ENCODE measurements at places on chromosomes 5 and 9. TPM values are rescaled to one million over a fixed set of nuclear protein-coding genes. Genes with fewer than 3 reads are reported as not detected.

DNA sequence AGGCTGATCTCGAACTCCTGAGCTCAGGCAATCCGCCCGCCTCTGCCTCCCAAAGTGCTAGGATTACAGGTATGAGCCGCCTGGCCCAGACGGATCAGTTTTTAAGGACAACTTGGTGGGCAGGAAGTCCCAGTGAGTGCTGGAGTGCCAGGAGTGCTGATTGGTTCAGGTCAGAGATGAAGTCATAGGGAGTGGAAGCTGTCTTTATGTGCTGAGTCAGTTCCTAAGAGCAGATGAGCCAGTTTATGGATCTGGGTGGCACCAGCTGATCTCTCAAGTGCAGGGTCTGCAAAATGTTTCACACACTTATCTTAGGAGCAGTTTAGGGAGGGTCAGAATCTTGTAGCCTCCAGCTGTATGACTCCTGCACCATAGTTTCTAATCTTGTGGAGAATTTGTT, 292.1 kb upstream of the ELAVL2 start:
- ATAC-seq, result no peak

HAVCR2 gene
- 35.4 TPM for total RNA-seq

BTNL3 gene
- not detected for total RNA-seq

- ATAC-seq, result no peak
Measured at GRCh38 chr9:114096041-114096511, 3.0 kb downstream of the KIF12 start.

DNA sequence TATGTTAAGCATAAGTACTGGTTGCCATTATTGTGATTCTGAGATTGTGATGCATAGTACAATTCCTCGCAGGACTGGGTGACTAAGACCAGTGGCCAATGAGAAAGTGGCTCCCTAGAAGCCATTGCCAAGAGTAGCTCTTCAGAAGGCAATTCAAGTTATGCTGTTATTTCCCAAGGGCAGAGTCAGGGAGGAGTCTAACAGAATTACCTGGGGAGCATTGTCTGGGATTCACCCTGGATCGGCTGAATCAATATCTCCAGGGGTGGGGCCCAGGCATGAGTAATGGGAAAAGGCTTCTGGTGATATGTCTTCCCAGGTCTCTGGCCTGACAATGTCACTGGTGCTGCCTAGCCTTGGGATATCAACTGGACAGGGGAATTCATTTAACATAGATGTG, 10.9 kb upstream of the ARHGEF28 start:
- ATAC-seq, result no peak

GRCh38 chr9:135018306-135018915, 69.1 kb upstream of the OLFM1 start:
- peak; percentile 28 for ATAC-seq

DNA sequence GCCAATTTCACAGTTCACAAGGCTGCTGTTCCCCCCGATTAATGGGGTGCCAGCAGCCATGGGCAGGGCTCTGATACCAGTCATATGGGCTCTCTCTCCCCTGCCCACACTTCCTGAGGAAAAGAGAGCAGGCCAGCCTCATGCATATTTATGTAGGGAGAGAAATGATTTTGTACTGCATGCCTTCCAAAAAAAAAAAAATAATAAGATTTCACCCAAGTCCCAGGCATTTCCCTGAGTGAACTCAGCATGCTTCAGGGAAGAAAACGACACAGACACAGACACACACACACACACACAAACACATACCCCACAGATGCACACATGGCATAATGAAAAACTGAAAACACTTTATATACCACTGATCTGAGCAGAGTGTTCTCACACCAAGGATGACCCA, 232.8 kb downstream of the ASTN2 start:
- ATAC-seq, result no peak

DNA sequence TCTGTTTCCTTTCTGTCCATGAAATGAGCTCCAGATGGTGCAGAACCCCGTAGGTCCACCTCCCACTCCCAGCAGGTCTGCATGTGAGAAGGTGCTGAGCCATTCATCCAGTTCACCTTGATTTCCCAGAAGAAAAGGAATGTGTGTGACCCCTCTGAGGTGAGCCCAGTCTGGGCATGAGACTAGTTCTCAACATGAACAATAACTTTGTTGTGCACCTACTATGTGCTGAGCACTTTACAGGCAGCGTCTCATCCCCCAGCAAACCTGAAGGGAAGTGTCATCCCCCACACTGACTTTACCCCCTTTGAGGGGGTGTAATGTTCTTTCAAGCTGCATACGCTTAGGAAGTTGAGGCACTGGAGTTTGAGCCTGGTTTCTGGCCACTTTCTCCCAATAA, 61.4 kb downstream of the SMIM23 start:
- no peak for ATAC-seq

EMB gene
- 93.9 TPM for total RNA-seq

DNA sequence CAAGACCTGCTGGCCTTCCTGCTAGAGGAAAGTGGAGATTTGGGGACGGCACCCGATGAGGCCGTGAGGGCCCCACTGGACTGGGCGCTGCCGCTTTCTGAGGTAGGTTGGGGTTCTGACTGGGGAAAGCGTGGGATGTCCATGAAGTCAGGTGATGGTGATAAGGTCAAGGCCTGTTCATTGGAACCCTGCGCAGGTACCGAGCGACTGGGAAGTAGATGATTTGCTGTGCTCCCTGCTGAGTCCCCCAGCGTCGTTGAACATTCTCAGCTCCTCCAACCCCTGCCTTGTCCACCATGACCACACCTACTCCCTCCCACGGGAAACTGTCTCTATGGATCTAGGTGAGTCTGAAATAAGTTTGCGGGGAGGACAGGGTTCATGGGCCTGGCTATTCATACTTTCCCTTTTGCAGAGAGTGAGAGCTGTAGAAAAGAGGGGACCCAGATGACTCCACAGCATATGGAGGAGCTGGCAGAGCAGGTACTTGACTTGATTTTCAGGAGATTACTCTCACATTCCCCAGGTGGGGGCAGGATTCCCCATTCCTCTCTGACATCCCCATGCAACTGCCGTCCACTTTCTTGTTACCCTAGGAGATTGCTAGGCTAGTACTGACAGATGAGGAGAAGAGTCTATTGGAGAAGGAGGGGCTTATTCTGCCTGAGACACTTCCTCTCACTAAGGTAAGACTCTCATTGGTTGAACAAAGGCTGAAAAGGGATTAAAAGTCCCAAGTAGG, 505 bp downstream of the CREB3 start:
- peak; percentile 31 for ATAC-seq

DNA sequence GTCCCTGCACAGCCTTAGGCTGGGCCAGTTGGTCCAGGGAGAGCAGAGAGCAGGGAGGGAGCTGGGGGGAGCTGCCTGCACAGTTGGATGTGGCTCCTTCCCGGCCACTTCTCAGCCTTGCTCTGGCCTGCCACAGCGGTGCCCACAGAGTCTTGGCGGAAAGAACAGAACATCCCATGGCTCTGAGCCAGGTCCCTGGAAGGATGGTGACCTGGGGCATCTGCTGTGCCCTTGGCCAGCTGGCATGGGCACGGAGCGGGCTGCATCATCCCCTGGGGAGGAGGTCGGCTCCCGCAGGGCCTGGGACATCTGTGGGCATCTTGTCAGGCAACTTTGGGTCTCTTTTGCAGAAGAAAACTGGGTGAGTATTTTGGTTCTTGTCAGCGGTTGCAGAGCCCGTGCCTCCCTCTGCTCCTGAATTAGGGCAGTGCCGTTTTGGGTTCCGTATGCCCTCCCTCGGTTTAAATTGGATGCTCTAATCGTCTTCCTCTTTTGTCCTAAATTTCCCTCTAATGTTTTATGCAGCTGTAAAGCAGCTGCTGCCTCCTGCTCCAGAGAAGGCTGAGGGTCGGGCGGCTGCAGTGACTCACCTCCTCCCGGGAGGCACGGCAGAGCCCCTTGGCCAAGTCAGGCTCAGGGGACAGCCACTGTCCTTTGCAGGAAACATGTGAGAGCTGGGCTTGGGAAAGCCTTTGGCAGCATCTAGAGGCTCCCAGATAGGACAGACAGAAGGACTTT, 10.5 kb upstream of the NACC2 start:
- no peak for ATAC-seq

DNA sequence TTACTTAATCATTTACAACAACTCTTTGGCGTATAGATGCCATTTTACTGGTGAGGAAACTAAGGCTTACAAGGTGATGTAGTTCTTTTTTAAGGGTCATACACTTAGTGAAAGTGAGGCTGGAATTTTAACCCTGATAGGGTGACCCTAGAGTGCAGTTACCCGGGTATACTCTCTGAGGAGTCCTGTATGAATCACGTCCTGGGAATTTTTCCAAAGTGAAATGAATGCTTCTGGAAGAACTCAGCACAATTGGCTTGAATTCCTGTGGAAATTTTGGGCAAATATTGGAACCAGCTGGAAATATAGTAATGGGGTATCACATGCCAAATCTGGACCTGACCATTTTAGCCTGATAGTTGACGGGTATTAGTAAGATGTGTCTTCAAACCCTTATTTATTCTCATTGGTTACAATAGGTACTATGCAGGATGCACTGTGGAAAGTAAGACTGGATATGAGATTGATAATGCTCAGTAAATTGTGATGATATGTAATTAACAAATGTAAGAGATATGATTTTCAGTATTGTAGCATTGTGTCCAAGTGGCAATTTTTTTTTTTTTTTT, 14.8 kb downstream of the SUB1 start:
- no peak for ATAC-seq

ARL14EPL gene
- not detected for total RNA-seq

- ATAC-seq, result no peak
Measured at GRCh38 chr9:109213285-109214121, 46.5 kb upstream of the FRRS1L start.

ARHGEF37 gene
- 0.06 TPM for total RNA-seq

GRCh38 chr9:133133681-133134387, 12.8 kb upstream of the RALGDS start:
- ATAC-seq, result peak; percentile 81

AQP7 gene
- total RNA-seq, result 0.45 TPM

DNA sequence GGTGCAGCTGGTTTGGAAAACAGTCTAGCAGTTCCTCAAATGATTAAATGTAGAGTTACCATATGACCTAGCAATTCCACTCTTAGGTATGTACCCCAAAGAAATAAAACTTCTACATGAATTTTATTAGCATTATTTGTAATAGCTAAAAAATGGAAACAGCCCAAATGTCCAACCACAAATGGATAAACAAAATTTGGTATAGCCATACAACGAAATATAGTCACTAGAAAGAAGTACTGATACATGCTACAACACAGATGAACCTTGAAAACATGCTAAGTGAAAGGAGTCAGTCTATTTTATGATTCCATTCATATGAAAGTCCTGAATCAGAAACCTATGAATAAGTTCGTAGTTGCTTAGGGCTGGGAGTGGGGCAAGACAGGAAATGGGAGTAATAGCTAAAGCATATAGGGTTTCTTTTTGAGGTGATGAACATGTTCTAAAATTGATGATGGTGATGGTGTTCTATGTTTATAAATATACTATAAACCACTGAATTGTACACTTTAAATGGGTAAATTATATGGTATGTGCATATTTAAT, 6.3 kb downstream of the GDF9 start:
- peak; percentile 63 for ATAC-seq

DNA sequence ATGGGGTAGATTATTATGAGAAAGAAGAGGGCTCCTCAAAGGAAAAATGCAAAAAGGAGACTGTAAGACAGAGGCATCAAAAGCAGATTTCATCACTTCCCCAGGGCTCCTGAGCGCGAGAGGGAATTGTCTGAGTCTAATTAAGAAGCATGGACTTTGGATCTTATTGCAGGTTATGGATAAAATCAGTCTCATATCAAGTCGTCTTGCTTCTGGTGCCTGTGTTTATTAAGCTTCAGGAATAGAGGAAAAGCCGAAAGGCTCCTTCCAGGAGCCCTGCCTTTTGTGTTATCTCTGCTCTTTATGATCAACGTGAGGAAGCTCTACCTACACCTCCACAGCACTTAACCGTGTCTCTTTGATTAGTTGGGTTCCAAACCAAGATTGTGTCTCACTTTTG, 25.0 kb upstream of the SEMA5A start:
- ATAC-seq, result no peak

GRCh38 chr5:66438087-66438486, 158.1 kb upstream of the MAST4 start:
- no peak for ATAC-seq

GRCh38 chr9:36632892-36633291, 60.2 kb downstream of the MELK start:
- no peak for ATAC-seq

- ATAC-seq, result no peak
Measured at GRCh38 chr9:3830291-3830690, 304.5 kb upstream of the RFX3 start.

Measured in activated T-helper 17 cell treated with anti-CD3 and anti-CD28 coated beads, Interleukin-2, amount 50 U/mL, for 72 hours (primary cell).